Forelimb muscle (tissue), 1 donor: ENCODE measurements at places on chromosomes 7 and 10.

- no peak for DNase-seq
These were observed 7.4 kb upstream of the RNF148 start for GRCh38 chr7:122709930-122710646.

- DNase-seq, result no peak
These were observed 28.3 kb downstream of the POLR3A start for GRCh38 chr10:78000956-78001472.

- DNase-seq, result no peak
These were observed 66.1 kb downstream of the STEAP1B start for GRCh38 chr7:22433710-22434460.

GRCh38 chr10:683448-684071, 5.9 kb downstream of the DIP2C start:
- DNase-seq, result no peak

- DNase-seq, result no peak
These were observed 244.4 kb downstream of the SKIDA1 start for GRCh38 chr10:21280971-21281572.
